Stimulated activated CD4-positive, alpha-beta T cell treated with anti-CD3 and anti-CD28 coated beads, Interleukin-2, amount 100 ng/mL, for 48 hours (primary cell): ENCODE measurements at places on chromosomes 13 and 19.

DNA sequence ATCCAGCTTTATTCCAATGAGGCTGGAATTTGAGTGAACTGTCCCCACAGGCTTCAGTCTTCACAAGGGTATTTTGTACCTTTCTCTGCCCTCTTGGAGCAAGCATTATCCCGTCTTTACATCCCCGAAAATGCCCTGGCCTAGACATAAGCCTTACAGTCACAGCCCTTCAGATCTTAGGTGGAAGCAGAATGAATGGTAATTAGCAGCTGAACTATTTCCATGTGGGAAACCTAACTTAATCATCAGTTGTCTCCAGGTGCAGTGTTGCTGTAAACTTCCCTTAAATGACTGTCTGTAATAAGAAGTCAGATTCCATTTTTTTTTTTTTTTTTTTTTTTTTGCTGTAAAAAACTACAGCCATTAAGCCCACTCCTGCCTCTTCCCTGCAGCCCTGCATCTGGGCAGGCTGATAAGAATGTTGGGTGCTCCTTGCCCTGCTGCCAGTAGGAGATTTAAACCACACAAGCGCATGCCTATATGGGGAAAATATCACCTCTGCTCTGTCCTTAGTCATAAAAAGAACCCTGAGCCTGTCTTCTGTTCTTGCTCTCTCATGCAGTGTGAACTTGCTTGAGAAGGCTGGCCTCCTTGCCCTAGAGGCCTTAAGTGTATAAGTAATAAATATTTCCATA is 426.8 kb upstream of the SLITRK5 start:
- DNase-seq: no peak

DNA sequence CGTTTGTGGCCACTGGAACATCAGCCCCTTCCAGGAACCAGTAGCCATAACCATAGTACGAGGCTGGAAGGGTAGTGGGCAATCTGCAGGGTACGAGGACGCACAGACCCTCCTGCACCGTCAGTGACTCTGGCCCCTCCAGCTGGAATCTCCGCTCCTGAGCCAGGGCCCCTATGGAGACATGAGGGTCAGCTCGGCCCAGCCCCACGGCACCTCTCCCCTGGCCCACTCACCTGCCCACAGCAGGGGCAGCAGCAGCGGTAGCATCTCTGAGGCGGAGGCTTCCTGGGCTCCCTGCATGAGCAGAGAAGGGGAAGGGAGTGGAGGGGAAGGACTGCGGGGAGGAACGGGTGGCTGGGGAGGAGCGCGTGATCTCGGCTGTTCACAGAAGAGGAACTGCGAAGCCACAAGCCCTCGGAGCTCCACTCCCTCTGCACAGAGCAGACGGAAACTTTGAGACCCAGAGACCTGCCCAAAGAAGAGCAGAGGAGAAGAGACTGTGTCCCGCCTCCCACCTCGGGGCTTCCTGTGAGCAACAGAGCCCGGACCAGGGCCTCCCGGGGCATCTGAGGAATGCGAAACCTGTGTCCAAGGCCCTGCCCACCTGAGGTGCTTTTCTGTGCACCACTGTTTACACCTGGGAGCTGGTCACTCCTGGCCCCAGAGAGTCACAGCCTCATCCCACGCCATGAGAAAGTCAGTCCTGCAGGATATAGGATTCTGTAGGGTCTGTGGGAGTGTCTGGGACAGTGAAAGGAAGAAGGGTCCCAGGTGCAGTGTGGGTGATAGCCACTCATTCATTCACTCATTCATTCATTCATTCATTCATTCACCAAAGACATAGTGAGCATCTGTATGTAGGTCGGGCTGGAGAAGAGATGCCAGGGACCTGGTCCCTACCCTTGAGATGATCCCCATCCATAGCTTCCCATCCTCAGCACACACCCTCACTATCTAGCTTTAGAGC is at the start of gene SIGLEC6:
Gene SIGLEC6 (minus strand): TSS at position 322 of the 967 bp plus-strand sequence. CDS start 22 bp downstream, at position 300.
- DNase-seq: no peak

GRCh38 chr13:31880851-31881494 is 141.6 kb downstream of the RXFP2 start:
- no peak for DNase-seq

DNA sequence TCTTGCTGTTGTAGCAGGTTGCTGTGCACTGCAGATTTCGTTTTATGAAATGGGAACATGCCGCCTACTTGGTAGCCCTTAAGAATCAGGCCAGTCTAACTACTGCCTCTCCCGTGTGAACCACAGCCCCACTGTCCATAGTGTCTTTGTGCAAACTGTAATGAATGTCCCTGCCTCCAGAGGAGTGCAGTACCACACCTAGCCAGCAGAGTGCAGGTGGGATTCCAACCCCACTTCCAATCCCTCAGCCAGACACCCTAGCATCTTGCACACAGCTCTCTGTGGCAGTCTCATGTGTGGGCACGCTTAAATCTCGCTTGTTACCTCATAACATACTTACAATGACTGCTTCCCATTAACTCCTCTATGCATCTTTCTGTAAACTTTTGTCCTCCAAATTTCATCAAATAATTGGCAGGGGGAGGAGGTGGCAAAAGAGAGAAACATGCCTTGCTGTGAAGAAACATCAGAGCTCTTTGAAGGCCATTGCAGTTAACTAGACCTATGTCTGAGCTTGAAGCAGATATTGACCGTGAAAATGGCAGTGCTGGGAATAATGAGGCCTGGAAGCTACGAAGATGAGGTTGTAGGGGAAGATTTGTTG is 47.2 kb downstream of the ZAR1L start:
- DNase-seq: peak; percentile 47

DNA sequence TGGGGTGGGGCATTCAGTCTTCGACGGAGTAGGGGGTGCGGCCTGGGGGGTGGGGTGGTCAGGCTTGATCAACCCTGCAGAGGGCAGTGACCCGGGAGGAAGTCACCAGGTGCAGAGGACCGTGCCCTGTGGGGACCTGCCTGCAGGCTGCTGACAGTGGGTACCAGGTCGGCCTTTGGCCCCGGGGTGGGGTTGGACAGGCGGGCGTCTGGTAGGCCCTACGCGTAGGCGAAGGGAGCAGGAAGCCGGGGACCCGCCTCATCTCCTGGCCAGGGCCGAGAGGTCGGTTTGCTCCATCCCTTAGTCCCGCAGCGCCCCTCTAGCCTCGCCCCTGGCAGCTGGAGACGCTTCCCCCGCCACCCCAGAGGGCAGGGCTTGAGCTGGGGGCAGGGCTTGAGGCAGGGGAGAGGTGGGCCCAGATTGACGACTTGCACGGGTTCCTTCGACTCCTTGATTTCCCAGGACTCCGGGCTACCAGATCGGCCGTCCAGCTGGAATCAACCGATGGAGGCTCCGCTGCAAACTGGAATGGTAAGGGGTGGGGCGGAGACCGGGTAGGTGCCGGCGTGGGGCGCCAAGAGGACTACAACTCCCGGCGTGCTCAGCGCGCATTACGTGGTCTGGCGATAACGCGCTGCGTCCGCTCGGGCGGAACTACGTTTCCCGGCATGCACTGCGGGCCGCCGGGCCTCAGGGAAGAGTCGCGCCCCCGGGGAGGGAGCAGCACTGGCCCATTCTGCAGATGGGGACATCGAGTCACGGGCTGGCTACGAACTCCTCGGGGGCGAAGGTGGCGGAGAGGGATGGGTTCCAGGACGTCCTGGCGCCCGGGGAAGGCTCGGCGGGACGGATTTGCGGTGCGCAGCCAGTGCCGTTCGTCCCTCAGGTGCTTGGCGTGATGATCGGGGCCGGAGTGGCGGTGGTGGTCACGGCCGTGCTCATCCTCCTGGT is at the start of gene PNPLA6:
Gene PNPLA6 (plus strand): TSS at position 671 of the 951 bp plus-strand sequence. CDS start 72 bp downstream, at position 743.
- DNase-seq: peak; percentile 92

- DNase-seq: no peak
Observed at GRCh38 chr19:7953576-7953975, 10.1 kb upstream of the TIMM44 start.

DNA sequence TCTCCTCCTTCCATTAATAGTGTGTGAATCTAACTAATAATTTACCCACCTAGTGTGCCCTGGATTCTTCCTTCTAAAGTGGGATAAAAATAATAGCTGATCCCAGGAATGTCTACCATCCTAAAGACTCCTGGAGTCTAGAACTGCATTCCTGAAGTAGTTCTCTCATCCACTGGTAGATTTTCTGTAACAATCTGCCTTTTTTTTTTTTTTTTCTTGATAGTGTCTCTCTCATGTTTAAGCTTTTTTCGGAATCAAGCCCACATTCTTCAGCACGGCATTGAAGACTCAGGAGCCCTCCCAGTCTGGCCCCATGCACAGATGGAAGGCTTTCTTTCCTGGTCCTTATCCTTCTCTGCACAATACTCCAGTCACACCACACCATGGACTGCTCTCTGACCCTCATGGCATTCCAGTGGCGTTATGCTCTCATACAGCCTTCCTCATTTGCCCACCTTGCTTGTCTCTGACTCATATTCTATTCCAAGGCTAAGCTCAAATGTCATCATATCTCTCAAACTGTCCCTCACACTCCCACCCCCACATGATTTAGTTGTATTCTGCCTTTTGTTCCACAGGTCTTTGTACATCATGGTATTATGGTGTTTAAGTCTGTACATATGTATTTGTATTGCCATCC is 68.7 kb upstream of the FRY start:
- no peak for DNase-seq

GRCh38 chr19:32570081-32570785 is 10.8 kb upstream of the PDCD5 start:
- peak; percentile 19 for DNase-seq

GRCh38 chr19:48043675-48044258 is at the start of gene CABP5:
Gene CABP5 (minus strand): TSS chr19:48044079. CDS start chr19:48043922, 157 bp downstream.
- no peak for DNase-seq

- no peak for DNase-seq
Observed at GRCh38 chr19:16467581-16467980, 4.2 kb downstream of the EPS15L1 start.

DNA sequence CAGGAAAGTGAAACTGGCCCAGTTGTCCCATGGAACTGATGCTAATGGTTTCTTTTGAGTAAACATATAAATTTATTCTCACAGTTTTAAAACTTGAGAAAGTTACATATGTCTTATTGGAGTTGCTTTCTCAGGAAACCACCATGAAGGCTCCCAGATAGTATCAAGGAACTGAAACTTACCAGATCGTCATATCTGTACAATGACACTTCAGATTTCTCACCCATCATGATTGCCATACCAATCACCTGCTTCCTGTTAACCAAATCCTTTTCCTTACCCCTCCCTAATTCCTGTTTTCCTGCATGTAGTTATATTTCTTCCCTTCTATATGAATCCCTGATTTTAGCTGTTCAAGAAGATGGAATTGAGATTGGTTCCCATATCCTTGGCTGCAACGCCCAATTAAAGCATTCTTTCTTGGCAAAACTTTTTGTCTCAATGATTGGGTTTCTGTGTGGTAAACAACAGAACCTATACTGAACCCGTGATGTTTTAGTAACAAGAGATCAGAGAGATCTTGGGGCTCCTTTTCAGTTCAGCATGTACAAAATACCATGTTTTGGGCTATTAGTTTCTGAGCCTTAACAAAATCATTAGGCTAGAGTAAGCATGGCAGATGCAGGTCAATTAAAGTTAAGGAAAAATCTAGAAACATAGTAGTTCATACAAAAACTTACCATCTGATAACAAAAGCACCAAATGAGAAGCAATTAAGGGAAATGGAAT is 781.3 kb upstream of the MIR17HG start:
- DNase-seq: no peak

- DNase-seq: no peak
Observed at GRCh38 chr19:5983367-5983955, 5.5 kb upstream of the RANBP3 start.

- no peak for DNase-seq
Observed at GRCh38 chr19:32421589-32422361, 16.2 kb downstream of the DPY19L3 start.

- DNase-seq: no peak
Observed at GRCh38 chr13:98339684-98340425, 162.8 kb upstream of the RNF113B start.

DNA sequence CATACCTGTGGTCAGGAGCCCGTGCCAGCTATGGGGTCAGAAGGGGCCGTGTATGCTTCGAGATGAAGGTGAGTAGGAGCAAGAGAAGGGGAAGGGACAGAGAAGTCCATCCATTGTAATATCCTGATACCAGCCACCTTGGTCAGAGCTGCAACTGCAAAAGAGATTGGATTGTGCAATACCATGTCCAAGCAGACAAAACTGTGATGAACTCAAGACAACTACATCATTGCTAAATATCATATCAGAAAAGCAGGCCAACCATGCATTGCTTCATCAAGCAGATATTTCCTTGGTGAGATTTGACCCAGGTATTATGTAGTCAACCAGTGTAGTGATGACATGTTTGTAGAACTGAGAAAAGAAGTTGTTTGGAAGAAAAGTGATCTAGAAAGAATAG is 12.1 kb downstream of the HNRNPUL1 start:
- no peak for DNase-seq

DNA sequence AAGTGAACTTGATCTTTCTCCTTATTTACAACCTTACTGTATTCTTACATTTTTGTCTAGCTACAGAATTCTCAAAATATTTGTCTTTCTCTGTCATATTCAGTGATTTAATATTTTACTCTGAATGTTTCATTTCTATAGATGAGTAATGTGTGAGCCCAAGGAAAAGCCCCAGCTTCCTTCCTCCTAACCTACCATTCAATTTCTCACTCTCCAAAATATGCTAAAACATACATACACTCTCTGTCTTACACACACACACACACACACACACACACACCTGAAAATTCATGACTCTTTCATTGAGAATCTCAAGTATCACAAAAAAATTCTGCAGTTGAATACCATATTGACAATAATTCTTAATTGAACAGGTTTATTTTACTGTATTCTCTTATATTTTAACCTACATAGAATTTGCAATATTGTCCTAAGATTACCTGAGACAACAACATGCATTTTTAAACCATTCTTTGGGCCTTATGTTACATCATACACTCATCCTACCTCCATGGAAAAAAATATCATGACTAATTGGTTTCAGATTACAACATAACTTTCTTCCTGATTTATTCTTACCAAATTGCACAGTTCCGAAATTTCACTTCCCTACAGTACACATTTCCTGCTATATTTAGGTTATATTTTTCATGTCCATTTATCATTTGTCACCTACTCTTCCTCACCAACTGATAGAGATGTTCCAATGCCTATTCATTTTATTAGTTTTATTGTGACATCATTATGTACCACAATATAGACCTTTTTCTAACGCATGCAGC is 1965.6 kb upstream of the PCDH20 start:
- no peak for DNase-seq

GRCh38 chr19:21519488-21519887 is 14.1 kb downstream of the ZNF429 start:
- no peak for DNase-seq

DNA sequence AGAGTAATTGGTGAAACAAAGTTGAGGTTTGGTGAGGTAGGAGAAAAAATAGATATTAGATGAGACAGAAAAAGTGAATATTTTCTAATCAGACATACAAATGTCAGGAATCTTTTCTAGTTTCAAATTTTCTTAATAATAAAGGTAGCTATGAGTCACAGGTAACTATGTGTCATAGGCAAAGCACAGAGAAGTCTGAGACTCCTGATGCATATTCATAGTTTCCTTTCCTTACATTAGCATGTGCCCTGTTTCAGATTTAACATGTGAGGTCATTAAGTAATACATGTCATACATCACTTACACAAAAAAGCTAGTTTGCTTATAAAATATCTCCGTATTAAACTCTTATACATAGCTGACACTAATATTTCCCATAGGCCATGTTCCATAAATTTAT is 1141.3 kb upstream of the PCDH20 start:
- DNase-seq: no peak

GRCh38 chr19:2469102-2469914 is 6.6 kb upstream of the GADD45B start:
- no peak for DNase-seq
